ENCODE measurements at places on chromosomes 13 and 19.

DNA sequence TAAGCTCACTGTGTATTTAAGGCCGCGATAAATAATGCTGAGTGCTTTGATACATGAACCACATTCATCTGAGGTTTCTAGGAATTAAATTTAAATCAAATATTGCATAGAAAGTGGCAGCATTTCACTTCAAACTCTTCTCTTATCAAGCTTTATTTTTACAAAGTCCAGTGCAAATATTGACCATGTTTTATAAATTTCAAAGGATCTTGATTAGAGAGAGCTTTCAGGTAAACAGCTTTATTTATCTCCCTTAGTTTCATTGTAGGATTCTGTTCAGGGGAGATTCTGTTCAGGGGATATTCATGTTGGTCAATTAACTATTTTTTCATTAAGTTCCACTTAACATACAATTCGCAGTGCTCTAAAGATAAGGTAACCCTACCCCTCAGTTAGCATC lies 249.7 kb upstream of the IRS2 start:
- no peak for DNase-seq

DNA sequence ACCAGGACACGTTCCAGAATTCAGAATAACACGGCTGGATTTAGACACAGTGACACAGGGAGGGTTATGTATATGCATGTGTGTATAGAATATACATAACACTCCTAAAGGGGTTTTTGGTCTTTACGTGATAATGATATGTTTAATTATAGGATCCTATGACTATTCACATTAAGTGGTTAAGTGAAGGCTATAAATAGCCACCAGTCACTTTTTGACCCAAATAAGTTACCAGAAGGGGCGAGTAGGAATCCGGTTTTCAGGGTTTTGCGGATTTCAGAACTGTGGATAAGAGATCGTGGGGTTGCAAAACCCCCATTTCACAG lies 6.9 kb downstream of the ANGPTL6 start:
- DNase-seq = no peak

DNA sequence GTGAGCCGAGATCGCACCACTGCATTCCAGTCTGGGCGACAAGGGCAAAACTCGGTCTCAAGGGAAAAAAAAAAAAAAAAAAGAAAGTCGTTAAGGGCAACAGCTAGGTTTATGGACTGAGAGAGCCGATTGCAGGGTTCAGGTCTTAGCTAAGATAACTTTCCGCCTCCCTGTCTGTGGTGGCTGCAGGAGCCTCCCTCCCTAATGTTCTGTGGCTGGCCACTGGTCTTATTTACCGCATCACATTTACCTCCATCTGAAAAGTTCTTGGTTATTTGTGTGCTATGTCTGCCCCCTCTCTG lies 722 bp upstream of the CRTC1 start:
- no peak for DNase-seq

DNA sequence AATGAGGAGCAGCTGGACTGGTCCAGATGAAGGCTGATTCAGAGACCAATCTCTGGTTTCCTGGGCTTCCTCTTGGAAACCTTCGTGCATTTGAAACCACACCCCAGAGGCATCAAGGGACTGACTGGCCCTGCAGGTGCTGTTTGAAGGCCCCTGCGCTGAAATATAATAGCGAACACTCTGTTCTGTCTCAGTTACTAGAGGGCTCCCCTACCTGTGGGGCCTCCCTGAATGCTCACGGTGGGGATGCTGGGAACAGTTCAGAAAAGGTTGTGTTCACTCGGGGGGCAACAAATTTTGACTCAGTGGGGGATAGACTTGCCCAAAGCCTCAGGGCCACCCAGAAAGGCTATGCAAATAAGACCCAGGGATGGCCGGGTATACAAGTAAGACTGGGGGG lies 6.4 kb downstream of the CCDC8 start:
- DNase-seq = no peak

DNA sequence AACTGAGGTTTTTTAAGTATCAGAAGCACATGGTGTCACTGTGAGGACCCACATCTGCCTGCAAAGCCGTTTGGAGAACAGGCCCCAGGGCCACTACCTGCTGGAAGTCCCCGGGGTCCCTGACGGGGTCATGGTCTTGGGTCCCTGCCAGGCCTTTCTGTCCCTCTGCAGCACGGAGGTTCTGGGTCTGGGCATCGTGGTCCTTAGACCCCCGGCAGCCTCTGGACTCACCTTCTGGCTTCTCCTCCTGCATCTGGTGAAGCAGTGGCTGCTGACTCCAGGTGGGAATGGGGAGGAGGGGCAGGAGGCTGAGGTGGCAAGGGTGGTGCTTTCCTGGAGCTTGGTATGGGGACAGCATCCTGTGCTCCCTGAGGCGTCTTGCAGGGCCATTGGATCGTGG lies 198.6 kb downstream of the TEX29 start:
- DNase-seq = no peak

GRCh38 chr13:98959786-98960605 lies 17.9 kb downstream of the DOCK9 start:
- DNase-seq = no peak

GRCh38 chr13:73411067-73411809 lies 352.4 kb downstream of the KLF5 start:
- DNase-seq = no peak
